Activated CD4-positive, alpha-beta T cell treated with anti-CD3 and anti-CD28 coated beads, Interleukin-2, Interleukin-6, amounts not matched to agents 100 ng/mL and 50 ng/mL, durations not matched to agents 16 hours and 8 hours (primary cell): ENCODE measurements at places on chromosomes 2 and 18.
A peak's percentile ranks its signal among the peaks of the same experiment; 100 is the strongest.

- DNase-seq, result no peak
Measured at GRCh38 chr2:197450465-197450864, 2.9 kb upstream of the COQ10B start.

DNA sequence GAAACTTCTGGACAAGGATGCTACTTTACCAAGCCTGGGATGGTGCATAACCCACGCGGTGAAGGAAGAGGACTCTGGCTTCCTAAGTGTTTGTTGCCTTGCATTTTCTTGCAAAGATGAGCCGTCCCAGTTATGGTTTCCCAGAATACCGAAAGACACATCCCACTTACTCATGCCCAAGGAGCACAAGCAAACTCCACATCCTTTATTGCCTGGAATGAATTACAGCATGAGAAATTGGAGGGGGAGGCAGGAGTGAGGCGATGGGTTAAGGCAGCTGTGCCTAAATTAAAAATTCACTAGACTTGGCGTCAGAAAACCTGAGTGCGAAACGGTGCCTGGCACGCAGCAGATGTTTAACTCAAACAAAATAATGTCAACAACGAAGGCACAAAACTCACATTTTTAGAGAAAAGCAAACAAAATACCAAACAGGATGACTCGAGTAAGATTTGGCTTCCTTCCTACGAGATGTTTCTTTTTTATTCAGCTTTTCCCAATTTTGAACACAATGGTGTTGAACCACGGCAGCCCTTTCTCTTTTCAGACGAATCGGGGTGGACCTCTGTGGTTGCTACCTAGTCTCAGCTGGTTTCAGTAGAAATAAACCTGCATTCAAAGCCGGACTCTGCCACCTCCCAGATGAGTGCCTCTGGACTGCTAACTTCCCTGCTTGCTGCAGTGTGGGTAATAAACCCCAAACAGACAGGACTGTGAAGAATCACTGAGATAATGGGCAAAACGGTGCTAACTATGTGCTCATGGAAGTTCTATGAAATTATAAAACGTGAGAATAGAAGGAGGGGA, 100.3 kb upstream of the NCK2 start:
- no peak for DNase-seq

DNA sequence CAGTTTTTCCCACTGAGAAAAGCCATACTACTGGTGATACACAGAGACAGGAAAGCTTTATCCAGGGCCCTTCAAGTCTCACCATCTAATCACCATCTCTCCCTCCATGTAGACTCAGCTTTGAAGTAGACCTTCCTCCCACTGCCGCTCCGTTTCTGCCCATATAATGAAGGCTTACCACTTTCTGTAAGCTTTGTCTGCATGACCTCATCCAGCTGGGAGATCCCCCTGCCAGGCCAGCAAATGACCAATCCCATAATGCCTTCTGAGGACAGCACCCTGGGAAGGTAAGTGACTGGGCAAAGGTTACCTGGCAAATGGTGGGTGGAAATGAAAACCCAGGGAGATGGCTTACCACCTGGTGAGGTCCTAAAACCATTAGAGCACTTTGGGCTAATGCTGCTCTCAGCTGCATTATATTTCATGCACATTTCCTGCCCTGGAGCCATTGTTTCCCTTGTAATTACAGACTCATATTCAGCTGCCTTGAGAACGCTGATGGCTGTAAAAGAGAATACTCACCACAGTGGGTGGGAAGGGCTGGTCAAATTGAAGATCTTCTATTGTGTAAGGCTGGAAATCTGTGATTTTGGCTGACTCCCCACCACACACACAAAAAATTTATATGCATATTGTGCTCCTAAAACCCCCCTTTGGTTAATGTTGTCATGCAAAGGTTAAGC, 350.7 kb upstream of the SYT4 start:
- DNase-seq, result no peak

DNA sequence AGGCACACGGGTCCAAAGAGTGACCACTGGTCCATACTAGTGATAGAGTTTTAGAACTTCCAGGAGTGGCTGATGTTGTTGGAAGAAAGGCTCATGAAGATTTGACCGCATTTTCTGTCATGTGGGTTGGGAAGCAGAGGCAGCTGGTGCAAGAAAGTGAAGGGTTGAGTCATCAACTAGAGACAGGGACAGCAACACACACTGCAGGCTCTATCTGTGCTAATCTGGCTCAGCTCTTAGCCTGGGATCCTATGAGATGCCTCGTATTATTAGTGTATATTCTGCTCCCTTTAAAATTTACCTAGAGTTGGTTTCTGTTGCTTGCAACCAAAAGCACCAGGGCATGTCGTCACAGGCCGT, 2.5 kb upstream of the SH3RF3 start:
- DNase-seq, result no peak

DNA sequence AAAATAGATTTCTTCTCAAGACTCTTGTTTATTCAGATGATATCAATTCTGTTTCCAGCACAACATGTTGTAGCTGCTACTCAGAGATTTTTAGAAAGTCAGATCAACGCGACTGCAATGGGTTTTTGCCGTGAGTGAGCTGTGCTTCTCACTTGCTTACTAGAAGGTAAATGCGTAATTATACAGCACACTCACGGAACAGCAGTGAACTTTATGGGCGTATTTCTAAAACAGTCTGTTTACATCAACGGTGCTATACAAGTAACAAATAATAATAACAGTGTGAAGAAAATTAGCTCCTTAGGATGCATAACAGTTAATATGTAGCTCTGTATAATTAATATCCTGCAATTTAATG, 533.6 kb downstream of the RNF144A start:
- peak; percentile 56 for DNase-seq

- DNase-seq, result no peak
Measured at GRCh38 chr2:215010390-215010789, 128.0 kb downstream of the ABCA12 start.

- no peak for DNase-seq
Measured at GRCh38 chr18:75003039-75003438, 205.9 kb downstream of the PTGR3 start.

GRCh38 chr2:193837111-193837738, 1642.5 kb upstream of the TMEFF2 start:
- no peak for DNase-seq

DNA sequence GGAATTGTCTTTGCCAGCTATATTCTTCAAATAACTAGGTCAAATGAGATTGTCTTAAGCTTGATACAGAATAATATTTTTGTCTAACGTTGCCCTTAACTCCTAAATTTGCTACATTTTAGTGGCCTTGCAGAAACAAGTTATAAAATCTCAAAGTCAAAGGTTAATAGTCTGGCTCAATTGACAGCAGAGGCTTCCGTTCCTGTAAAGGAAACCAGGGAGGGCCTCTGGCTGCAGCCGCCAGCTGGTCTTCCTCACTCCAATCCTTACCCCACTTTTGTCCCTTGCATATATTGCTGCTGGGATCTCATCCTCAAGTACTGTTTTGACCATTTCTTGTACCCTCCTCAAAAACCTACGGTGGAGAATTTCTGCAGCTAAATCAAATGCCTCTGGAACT, 17.1 kb downstream of the CYB5A start:
- DNase-seq, result no peak

- DNase-seq, result peak; percentile 84
Measured at GRCh38 chr2:157256626-157257025, 879 bp upstream of the GALNT5 start.

DNA sequence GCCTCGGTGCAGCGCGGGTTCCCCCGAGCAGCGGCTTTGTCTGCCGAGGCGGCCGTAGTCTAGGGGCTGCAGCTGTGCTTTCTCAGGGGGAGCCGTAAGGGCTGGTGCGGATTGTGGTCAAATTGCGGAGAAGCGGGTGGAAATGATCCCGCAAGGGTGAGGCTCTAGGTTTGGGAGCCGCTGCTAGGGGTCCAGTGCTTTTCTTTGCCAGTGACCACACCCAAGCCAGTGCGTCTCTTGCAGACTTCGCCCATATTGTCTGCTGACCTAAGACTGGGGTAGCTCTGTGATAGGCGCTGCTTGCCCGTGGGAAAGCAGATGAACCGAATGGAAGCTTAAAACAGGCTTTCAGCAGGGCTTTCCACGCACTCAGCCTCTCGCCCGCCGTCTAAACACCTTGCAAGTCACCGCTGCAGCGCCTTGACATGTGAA, 2.1 kb downstream of the DPYSL5 start:
- no peak for DNase-seq
